ENCODE measurements at places on chromosomes 5 and 9. TPM values are rescaled to one million over a fixed set of nuclear protein-coding genes. Genes with fewer than 3 reads are reported as not detected.

DNA sequence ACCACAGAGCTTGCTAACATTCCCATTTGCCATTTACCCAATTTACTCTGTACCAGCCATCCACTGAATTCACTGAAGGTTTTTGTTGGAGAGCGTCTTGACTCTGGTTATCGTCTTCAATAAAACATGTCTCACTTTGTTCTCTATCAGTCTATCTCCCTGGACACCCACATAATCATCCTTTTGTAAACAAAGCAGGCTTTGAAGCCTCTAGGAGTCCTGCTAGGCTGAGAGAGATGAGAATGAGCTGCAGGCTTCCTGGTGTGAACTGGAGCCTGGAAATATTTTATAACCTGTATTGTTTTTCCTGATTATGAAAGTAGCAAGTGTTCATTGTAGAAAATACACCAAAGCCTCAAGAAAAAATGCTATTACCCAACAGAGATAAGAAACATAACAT is 140.6 kb upstream of the ZNF366 start:
- no peak for DNase-seq

GRCh38 chr9:74953235-74953751 is 581 bp upstream of the C9orf40 start:
- no peak for DNase-seq

DNA sequence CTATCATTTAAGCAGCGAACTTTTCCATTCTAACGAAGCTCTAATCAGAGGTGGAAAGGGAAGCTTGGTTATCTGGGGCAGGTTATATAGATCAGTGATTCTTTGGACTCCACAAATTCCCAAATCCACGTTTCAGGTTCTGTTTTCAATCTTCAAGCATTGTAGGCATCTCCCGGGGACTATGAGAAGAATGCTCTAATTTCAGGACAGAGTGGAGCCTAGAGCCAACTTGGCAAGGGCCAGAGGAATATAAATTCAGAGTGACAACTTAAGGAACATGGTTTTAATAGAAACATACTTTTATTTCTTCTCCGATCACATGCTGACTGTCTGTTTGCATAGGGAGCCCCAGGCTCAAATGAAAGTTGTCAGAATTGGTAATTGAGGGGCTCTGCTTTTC is 514.0 kb upstream of the KLF4 start:
- DNase-seq: no peak

- no peak for DNase-seq
Measured at GRCh38 chr9:26954050-26954508, 2.1 kb upstream of the IFT74 start.

- DNase-seq: no peak
Measured at GRCh38 chr5:136337788-136338187, 27.6 kb downstream of the TRPC7 start.

DNA sequence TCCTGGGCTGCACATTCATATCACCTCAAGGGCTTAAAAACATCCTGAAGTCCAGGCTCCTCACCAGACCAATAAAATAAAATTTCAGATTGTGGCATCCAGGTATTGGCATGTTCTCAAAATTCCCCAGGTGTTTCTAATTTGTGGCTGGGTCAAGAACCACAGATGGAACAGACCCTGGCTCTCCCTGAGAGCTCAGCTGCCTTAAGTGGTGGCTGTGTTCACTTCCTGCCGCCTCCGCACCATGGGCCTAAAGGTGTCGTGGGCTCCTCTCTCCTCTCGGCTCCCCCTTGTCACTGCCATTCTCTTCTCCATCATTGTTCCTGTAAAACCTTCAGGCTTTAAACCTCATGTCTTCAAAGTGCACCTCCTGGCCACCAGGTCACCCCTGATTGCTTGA is 17.8 kb upstream of the CCNJL start:
- no peak for DNase-seq

- DNase-seq: no peak
Measured at GRCh38 chr9:78856781-78857180, 559.9 kb downstream of the PSAT1 start.

DNA sequence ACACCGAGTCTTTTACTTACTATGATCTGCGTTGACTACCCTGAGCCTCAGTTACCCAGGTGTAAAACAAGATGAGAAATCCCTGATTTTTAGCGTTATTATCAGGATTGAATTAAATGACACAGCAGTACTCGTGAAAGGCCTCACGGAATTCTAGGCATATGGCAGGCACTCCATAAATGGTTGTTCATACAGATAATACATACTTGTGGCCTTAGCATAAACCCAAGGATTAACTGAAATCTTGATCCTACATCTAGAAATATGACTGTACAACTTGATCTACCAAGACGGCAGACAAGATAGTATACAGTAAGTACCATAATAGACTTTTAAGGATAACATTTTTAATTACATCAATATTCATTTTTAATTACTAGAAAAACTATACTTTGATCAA is 409.8 kb downstream of the BNC2 start:
- no peak for DNase-seq

Gene C9orf153
- total RNA-seq: 0.52 TPM

Gene PCDHGA3
- total RNA-seq: not detected

Gene PCDHB15
- not detected for total RNA-seq

Gene DDX4
- total RNA-seq: not detected

Gene LCN9
- total RNA-seq: not detected

Gene FST
- 0.63 TPM for total RNA-seq

All from PC-9 (cell line).